ENCODE measurements at places on chromosomes 3 and 15.

- DNase-seq: no peak
Measured at GRCh38 chr3:99969136-99969535, 145.2 kb downstream of the FILIP1L start.

- DNase-seq: peak; percentile 44
Measured at GRCh38 chr3:158434412-158435038, 136.5 kb upstream of the MLF1 start.

DNA sequence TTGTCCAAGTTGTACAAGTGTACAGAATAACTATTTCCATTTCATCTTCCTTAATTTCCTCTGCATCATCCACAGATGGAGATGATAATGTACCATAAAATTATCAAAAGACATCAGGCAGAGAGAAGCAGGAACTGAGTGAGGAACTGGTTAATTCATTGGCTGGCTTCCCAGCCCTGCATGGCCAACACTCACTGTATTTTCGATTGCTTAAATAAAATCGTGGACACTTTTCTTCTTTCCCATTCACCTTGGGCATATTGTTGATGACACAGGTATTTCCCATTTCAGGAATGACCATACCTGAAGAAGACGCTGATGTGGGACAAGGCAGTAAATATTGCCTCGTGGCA lies 144.2 kb upstream of the ABHD17C start:
- DNase-seq: no peak

DNA sequence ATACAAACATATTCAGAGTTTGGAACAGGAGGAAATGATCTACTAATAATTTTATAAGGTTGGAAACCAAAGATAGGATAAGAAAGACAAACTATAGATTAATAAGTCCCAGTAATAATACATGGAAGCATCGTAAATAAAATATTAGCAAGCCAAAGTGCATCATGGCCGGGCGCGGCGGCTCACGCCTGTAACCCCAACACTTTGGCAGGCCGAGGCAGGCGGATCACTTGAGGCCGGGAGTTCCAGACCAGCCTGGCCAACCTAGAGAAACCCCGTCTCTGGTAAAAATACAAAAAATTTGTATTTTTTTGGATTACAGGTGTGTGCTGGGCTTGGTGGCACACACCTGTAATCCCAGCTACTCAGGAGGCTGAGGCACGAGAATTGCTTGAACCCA lies 14.9 kb downstream of the MUC4 start:
- no peak for DNase-seq

- DNase-seq: no peak
Measured at GRCh38 chr15:99580076-99580475, 14.3 kb downstream of the MEF2A start.

DNA sequence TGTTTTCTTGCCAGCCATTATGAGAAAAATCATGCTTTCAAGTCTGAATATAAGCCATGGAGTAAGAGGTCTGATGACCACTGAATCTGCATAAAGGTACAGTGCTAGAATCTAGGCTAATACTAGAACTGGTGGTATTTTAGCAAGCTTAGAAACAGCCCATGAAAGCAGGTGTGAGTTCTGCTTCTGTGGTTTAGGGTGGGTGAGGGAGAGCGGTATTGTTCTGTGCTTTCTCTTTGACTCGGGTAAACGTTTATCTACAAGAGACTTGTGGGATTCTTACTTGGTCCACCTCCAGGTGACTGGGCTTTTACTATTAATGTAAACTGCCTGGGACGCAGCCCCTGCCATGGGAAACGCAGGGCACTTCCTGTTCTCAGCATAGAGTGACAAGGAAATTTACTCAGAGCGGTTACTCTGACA lies 55.2 kb downstream of the PGPEP1L start:
- no peak for DNase-seq

DNA sequence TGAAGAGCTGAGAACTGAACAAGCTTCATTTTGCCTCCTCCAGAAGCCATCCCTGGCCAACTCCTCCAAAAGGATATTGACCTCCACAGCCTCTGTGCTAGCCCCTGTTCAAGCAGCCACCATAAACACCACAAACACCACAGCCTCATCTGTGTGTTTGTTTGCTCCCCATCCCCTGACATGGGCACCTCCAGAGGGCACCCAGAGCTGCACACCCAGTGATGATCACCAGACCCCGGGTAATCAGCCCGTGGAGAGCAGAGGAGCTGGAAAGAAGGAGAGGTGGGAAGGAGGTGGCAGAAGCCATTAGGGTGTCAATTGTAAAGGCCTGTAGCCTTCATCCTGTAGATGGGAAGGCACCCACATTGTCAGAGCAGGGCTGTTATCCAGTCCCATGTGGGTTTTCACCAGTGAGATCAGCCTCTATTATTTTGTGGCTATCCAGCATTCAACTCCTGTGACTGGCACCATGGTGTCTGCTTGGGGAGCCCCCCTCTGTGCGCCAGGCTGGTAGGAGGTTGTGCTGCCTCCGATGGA lies 6.8 kb upstream of the WNT7A start:
- DNase-seq: no peak

DNA sequence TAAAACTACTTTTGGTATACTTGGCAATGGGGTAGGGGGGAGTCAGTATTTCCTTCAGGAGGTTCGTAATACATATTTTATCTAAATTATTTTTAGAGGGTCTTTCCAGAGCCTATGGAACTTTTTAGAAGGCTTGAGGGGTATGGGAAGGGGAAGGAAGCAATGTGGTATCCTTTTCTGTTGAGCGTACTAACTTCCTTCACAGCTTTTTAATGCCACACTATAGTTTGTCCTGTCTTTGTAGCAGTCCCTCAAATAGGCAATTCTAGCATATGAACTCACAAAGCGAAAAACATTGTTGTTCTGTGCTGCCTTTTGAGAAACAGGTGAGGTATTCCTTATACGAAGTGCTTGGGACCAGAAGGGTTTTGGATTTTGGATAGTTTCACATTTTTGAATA lies 22.3 kb upstream of the P2RY13 start:
- no peak for DNase-seq

- DNase-seq: no peak
Measured at GRCh38 chr15:67784856-67785430, 40.4 kb upstream of the SKOR1 start.

DNA sequence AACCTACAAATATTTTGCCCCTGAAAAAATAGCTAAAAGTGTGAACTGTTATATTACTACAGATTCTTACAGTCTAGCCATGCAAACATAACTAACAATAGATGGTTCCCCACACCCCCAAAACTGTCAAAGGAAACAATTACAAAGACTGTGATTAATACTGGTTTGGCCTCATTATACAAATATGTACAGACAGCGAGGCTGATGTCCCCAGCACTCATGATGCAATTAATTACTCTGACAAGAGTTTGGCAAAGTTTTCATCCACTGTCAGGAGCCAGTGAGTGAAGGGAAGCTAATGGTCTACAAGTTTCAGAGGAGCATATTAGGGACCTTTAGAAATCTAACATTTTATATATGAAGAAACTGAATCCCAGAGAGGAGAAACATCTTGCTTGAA lies 61.0 kb downstream of the HMG20A start:
- no peak for DNase-seq

- DNase-seq: no peak
Measured at GRCh38 chr3:25910997-25911396, 121.1 kb downstream of the OXSM start.

- DNase-seq: no peak
Measured at GRCh38 chr3:149375501-149376196, 1.8 kb downstream of the TM4SF1 start.

DNA sequence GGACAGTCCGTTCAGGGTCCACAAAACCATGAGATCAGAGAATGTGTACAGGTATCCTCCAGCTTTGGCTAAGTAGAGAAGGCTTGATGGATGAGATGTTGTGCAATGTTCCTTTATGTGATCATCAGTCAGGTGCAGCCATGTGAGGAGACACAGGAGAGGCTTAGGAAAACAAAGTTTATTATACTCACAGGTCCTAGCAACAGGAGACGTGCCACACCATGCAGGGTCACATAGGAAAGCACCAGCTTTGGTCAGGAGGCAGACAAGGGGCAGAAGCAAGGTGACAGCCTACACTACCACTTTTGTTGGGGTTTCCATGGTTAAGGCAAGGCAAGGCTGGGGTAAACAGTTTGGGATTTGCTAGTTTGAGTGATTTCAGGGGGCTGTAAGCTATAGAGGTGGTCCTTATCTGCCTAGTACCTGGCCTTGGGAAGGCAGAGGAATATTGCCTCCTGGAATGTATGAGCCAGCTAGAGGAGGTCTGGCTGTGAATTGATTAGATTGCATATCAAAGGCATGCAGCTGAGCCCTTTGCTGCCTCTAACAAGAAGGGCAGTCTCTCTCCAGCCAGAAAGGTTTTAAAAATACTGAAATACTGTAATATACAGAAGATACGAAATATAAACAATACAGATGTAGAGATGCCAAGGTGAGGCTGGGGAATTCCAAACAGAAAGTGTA lies 248.6 kb downstream of the RYR3 start:
- no peak for DNase-seq

GRCh38 chr3:157692468-157692867 lies 189.3 kb upstream of the VEPH1 start:
- DNase-seq: no peak

DNA sequence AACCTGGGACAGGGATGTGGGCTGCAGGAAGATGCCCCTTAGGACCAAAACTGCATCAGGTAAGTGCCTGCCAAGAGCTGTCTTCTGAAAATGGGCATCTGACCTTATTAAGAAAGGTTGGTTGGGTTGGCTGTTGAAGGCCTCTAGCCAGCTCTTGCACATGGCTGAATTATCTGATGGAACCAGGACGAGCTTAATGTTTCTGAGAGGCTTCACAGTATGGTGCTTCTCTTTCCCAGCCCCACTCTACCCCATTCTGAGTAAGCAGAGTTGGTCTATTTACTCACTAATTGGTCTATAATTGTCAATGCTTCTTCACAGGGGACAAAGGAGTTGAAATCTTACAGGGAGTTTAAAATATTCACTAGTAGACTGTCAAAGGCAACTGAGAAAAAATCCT lies 48.4 kb downstream of the DTWD1 start:
- DNase-seq: no peak

- no peak for DNase-seq
Measured at GRCh38 chr3:128573707-128574162, 76.9 kb downstream of the RPN1 start.

DNA sequence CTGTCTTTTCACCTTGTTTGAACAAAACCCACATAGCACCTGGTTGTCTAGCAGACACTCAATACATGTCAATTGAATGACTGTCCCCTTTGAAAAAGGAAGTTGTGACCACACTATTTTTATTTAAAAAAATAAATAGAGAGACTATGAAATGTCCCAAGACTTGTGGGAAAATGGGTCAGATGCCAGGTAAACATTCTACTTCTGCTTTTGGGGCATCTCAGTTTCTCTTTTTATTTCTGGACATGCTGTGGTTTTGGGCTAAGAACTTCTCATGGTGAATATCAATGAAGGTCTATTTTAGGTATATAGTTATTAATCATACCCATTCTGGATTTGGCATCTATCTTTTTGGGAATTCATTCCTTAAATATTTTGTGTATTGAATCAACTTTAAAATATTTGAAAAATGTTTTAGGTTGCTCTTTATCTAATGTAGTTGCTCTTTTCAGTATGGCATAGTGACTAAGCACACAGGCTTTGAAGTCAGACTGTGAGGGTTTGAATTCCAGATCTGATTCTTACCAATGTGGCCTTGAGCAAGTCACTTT lies 4.4 kb downstream of the TMEM45A start:
- peak; percentile 80 for DNase-seq

DNA sequence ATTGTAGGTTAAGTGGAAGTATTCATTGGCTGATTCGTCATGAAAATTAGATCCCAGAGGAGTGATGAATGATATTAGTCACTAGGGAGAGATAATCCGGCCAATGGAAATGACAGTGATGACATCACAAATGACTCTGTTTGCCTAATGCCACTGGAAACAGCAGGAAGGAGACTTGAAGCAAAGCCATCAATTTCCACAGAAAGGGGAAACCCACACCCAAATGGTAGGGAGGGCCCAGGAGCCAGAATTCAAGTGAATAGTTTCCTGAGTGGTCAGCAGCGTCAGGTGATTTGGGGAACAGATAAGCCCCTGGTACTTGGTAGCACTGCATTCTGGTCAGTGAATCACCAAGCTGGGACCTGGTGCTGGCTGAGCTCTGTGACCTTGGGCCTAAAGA lies 3.3 kb upstream of the ADAMTS9 start:
- DNase-seq: peak; percentile 33

GRCh38 chr3:95154766-95155165 lies 1091.9 kb downstream of the NSUN3 start:
- DNase-seq: peak; percentile 18

Measured in HS-5 (cell line).